ENCODE measurements at places on chromosomes 12 and 14.

- DNase-seq = no peak
Measured at GRCh38 chr14:69263771-69264170, 3.8 kb downstream of the GALNT16 start.

DNA sequence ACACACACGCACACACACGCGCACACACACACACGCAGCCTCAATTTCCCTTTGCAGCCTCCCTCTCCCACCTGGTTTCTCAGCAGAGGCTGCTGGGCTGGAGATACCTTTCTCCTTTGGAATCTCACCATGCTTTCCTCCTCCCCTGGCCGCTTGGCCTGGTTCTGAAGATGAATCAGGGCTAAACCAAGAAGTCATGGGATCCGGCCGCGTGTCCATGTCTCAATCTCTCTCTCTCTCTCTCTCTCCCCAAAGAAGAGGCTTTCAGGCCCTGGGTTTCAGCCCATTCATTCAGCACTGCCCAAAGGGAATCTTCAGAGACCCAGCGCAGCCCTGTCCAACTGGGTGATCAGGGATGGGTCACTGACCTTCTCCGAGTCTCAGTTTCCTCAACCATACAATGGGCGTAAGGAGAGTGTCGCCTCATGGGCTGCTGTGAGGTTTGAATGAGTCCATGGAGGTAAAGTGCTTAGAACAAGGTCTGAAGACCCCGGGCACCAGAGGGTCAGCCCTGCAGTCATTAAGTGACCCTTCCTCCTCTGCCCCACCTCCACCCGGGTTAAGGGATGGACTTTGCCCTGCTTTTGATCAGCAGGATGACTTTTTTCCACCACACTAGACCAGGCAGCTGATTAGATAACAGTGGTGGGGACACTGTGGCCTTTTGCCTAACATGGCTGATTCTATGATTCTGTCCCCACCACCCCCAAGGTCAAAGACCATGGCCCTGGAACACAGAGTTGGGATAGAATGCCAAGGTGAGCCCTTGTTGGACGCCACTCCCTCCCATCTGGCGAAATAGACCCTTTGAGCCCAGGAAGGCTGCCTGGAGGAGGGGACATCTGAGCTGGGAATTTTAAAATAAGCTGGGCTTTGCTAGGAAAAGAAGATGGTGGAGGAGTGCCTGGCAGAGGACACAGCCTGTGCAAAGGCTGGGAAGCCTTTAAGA is 42.1 kb downstream of the SCARB1 start:
- no peak for DNase-seq

DNA sequence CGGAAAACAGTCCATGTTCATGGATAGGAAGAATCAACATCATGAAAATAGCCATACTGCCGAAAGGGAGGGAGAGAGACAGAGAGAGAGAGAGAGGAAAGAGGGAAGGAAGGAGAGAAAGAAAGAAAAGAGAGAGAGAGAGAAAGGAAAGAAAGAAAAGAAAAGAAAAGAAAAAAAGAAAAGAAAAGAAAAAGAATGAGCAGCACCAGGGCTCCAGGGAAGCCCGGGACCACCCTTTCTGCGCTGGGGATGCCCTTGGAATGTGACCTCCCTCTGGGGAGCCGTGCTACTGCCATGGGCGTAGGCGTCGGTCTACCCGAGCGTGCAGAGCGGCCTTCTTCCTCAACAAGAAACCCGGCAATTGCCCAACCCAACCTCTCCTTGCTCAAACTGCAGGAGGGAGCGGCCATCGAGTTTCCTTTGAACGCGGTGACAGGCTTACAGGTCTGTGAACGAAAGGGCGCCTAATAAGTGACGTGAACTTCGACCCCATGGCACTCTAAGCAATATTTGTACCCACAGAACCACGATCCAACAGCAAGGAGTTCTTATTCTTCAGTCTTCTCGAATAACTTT is 16.9 kb downstream of the OR6S1 start:
- DNase-seq = no peak

DNA sequence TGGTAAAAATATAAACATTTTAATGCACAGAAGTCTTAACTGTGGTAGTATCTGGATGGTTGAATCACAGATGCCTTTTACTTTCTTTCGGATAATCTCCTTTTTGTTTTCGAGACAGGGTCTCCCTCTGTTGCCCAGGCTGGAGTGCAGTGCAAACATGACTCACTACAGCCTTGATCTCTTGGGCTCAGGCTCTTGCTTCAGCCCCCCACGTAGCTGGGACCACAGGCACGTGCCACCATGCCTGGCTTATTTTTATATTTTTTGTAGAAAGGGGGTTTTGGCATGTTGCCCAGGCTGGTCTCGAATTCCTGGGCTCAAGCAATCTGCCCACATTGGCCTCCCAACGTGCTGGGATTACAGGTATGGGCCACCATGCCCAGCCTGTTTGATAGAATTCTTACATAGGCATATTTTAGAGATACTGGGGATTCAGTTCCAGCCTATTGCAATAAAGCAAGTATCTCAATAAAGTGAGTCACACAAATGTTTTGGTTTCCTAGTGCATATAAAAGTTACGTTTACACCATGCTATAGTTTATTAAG is 99.2 kb downstream of the SNAPC1 start:
- no peak for DNase-seq
